Foreskin fibroblast (primary cell): ENCODE measurements at places on chromosomes 6 and 20.
A peak's percentile ranks its signal among the peaks of the same experiment; 100 is the strongest.

GRCh38 chr6:145034664-145035063 is 700.7 kb downstream of the EPM2A start:
- peak; percentile 34 for DNase-seq

- no peak for DNase-seq
Measured at GRCh38 chr6:2658788-2659187, 91.9 kb downstream of the MYLK4 start.

GRCh38 chr6:17585766-17586490 is 14.2 kb upstream of the FAM8A1 start:
- no peak for DNase-seq

- peak; percentile 46 for DNase-seq
Measured at GRCh38 chr6:151096691-151097606, 142.8 kb upstream of the AKAP12 start.

- peak; percentile 65 for DNase-seq
Measured at GRCh38 chr6:156686301-156686994, 90.7 kb upstream of the ARID1B start.

DNA sequence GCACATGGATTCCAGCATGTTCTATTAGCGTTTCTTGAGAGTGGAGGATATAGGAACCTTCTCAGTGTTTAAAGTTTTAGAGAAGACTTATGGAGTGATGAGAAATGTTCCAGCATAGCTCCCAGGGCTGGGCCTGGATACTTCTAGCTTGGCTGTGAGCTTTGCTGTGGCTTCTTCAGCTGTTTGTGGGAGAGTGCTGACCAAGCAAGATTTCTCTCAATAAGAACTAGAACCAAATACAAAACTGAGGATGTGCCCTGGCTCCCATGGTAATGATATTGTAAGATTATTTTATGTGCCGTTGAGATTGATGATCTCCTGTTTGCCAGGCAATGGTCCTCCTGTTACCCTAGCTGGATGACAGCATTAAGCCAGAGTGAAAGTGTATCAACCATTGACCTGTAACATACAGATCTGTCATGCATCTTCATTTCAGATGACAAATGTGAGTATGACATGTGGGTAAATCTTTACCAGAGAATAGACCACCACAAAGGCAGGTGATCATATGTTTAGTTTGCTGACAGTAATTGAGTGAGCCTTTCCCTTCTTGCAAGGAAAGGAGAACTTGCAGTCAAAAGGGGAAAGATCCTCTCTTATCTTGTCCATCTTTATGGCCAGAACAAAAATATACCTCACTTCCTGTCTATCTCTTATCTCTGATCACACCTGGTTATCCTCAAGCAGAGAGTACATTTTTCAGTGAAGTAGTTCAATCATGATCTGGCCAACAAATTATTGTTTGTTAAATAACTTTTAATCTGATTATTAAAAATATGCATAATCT is 180.1 kb downstream of the SLC24A3 start:
- DNase-seq, result no peak

DNA sequence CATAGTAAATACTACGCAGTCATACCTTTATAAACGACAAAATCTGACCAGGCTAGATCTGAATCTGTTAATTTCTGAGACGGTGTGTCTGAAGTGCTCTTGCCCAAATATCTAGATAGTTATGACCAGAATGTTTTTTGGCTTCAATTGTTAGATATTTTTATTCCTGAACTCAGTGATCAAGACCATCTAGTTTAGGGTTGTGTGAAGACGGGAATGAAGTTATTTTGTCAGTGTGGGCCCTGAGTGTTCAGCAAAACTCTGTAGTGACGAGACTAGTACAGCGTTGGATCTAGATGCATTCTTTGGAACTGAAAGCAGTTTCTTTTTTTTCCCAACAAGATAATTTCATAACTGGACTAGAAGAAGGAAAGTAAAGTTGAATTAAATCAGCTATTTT is 3.1 kb downstream of the STXBP5 start:
- no peak for DNase-seq

DNA sequence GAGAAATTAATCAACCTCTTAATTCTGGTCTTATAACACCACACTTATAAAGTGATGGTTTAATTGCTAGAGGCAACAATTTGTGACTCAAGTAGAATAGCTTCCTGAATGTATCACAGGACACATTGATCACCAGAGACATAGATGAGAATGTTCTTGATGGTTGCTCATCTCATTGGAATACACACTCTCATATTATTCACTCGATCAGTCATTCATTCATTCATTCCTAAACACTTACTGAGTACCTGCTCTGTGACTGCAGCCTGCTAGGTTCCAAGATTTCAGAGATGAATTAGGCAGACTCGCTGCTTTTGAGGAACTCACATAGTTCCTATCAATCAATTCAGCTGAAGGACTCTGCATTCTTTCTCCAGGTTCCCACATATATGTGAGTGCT is 365.1 kb upstream of the SOX4 start:
- DNase-seq, result peak; percentile 71

GRCh38 chr6:117906507-117906957 is 532 bp upstream of the SLC35F1 start:
- no peak for DNase-seq

- DNase-seq, result peak; percentile 26
Measured at GRCh38 chr6:113901482-113901881, 44.3 kb downstream of the MARCKS start.

DNA sequence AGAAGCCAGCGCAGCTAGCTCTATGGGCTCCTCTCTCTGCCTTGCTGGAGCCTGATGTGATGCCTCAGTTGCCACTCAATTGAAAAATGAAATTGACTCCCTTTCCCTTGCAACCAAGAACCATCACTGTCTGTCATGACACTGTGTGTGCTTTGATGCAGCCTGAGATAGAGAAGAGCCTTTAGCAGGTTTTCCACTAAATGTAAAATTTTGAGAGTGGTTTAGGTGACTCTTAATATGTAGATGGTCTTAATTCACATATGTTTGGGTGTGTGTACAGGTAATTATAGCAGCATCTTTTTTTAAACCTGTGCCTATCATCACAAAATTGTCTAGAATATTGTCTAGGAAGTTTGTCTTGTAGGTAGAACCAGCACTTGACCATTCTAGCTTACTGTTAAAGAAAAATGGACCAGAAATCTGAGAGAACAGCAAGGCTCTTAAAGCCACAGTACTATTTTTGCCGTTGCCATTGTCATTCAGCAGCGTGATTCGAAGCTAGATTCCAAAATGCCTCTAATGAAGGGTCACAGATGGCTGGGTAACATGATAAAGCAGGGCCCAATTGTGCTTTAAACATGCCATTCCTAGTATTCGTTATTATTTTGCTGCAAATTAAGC is 1.3 kb downstream of the ARFGEF3 start:
- DNase-seq, result no peak

- DNase-seq, result no peak
Measured at GRCh38 chr20:34491226-34491931, 24.8 kb upstream of the DYNLRB1 start.

DNA sequence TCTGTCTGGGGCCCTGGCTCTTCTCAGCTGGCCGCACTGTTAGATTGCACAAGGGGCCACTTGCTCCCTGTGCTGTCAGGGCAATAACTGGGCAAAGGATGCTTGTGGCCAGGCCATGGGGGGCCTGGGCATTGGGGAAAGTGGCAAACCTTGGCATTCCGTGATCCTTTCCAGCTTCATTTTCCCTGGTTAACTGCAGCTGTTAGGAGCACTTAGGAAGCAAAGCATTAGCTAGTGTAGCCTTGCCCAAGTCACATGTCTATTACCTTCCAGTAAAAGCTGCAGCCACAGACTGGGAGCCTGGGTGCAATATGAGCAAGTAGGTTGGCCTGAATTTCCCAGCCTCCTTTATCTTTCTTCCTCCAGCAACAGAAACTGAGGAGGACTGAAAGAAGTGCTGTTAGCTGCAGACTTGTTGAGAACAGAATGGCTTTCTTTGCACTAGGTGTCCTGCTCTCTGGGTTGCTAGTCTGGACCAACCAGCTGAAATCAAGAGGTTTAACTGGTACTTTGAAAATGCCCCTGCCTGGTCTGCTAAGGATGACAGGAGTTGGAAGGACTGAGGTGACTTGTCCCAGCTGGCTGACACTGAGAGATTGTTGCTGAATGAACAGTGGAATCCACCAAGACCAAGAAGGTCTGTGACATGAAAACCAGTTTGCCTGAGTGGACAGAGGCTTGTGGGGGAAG is 312.3 kb upstream of the SUPT3H start:
- DNase-seq, result no peak

DNA sequence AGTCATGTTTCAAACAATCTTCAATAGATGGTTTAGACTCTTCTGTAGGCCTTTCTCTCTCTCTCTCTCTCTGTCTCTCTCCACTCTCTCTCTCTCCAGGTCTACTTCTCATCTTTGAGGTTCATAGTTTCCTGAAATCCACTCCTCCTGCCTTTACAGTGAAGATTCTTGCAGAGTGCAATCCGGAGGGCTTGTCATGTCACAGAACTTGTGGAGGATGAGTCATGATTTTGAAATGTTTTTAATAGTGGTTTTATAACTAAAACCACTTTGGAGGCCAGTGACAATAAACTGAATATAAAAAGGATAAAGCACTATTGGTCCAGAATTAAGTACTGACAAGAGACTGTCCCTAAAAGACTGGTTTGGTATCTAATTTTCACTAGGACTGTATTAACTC is 156.3 kb downstream of the KIF6 start:
- DNase-seq, result peak; percentile 81

- DNase-seq, result no peak
Measured at GRCh38 chr20:63642527-63643247, 10.5 kb downstream of the STMN3 start.

GRCh38 chr6:166575205-166575604 is 11.3 kb downstream of the RAMACL start:
- no peak for DNase-seq

DNA sequence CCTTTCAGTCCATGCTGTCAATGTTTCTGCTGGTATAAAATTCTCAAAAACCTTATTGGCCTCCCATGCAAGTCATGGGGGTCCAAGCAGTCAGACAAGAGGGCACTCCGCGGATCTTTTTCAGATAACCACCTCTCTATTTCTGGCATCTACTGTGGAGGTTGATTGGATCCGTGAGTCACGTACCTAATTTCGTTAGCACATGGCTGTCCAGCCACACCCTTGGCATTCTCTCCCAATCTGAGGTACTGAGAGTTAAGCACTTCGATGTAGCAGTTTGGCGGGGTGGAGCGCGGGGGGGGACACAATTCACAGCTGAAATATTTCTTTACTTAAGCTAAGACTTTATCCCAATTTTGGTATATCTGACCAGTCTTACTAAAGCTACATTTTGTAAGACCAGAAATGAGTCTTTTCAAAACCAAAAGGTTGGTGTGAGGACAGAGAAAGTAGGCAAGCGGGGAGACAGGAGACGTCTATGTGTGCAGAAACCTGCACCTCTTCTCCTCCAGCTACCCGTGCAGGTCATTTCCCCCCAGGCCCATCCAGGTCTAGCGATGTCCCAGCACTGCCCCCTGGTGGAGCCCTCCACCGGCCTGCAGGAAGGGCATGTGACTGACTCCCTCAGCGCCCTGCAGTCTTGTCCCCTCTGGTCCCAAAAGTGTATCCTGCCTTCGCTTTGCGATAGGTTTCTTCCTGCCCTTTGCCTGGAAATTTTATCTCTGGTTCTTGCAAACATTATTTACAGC is 113.1 kb downstream of the ADAT2 start:
- no peak for DNase-seq

- DNase-seq, result peak; percentile 53
Measured at GRCh38 chr6:145278163-145278807, 457.0 kb downstream of the EPM2A start.
